ENCODE measurements at places on chromosomes 6 and 20.

DNA sequence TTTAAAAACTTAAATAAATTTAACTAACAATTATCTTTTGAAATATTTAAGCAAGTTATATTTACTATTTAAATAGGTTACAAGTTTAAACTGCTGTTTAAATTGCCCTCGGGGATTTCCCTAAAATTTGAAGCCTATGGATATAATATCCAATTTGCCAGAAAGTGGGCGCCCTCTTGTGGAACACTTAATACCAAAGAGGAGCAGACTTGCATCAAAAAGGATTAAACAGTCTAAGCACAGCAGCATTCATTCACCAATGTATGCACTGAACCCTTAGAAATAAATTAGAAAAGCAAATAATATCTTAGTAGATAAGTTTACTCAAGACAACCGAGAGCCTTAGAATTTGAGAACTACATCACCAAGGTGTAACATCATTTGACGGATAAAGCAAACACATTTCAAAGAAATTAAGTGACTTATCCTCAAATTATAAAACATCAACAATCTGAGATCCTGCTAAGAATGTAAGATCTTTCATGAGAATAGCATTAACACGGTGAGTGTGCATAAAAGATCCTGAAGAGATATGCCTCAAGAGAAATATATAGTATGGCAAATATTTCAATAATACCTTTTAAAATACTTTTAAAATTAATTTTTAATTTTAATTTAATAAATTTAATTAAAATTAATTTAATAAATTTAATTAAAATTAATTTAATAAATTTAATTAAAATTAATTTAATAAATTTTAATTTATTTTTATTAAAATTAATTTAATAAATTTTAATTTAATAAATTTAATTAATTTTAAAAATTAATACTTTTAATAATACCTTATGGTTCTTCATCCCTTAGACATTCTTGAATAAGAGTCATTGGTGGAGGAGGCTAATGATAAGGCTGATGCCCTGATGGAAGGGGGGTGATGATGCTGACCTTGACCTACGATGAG, 11.5 kb upstream of the MEP1A start:
- DNase-seq, result peak; percentile 83

GRCh38 chr6:155660251-155660977, 204.8 kb upstream of the NOX3 start:
- DNase-seq, result no peak

GRCh38 chr6:42418724-42419123, 33.0 kb downstream of the TRERF1 start:
- DNase-seq, result no peak

GRCh38 chr6:22582417-22583205, 13.2 kb downstream of the HDGFL1 start:
- no peak for DNase-seq

GRCh38 chr6:156438350-156438923, 338.7 kb upstream of the ARID1B start:
- DNase-seq, result no peak

- DNase-seq, result peak; percentile 95
These were observed at the start of gene PTK7 for GRCh38 chr6:43075670-43076463. Gene PTK7, plus strand, starts transcription at chr6:43076314. Its CDS starts 175 bp downstream, at chr6:43076489.

- no peak for DNase-seq
These were observed 72.4 kb downstream of the ATG5 start for GRCh38 chr6:106253172-106253571.

DNA sequence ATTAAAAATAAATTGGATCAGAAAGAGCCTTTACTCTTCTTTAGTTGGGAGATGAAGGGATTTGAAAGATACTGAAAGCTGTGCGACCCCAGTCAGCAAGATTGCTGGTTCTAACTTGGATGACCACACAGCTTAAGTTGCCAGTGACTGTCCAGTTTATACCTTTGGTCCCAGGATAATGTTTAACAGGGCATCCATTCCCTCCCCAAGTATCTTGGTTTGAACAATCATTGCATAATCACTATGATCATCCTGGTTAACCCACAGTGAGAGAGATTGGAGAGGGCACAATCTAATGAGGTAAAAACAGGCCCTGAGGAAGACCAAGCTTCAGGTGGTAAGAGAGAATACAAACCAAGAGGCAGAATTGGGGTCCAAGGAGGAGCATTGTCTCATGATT, 798.3 kb downstream of the MAFB start:
- DNase-seq, result no peak

GRCh38 chr6:162157167-162157870, 570.2 kb downstream of the PRKN start:
- no peak for DNase-seq

DNA sequence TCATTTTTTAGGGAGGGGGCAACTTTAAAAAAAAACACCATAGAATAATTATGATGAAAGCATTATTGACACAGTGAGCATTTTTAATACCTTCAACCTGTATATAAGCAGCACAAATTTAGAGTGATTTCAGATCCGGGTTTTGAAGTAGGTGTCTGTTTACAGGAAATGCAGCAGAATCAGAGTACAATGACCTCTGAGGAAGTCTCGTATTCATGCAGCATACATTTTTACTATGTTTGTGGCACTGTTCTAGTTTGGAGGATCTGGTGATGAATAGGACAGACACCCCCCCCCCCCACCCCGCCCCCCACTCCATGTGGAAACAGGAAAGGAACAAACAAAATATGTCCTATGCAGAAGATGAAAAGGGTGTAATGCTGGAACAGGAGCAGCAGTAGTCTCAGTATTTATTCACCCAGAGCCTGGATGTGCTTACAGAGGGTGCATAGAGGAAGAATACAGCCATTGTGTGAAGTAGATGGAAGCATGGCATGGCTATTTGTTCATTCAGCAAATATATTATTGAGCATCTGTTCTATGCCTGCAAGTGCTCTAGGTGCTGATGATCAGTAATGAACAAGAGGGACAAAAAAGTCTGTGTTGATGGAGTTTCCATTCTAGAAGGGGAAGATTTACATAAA, 19.7 kb downstream of the VAPB start:
- DNase-seq, result no peak

DNA sequence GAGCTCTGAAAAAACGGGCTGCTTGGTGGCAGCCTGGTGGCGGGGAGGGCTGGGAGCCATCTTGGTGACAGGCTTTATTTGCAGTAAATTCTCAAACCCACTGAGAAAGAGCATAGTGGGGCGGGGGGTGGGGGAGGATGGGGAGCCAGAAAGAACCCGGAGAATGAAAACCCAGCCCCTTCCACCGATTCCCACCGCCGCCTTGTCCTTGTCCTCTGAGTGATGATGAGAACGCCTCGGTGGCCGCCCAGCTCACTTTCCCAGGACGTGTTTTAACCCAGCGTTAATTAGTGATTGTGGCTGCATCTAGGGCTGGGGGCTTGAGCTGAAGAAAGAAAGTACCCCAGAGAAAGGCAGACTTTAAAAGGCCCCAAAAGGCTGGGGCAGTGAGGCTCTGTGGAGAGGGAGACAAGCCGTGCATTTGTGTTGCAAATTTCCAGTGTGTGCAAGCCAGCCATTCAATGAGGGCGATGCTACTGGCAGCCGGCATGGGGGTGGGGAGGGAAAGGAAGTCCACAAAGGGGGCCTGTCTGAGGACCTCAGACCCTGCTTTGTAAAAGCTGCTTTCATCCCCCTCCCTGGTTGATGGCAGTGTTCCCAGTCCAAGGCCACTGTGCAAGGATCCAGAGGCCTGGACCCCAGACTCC, 6.2 kb upstream of the GHRH start:
- no peak for DNase-seq

- no peak for DNase-seq
These were observed 83.0 kb downstream of the WDR27 start for GRCh38 chr6:169618526-169619490.

DNA sequence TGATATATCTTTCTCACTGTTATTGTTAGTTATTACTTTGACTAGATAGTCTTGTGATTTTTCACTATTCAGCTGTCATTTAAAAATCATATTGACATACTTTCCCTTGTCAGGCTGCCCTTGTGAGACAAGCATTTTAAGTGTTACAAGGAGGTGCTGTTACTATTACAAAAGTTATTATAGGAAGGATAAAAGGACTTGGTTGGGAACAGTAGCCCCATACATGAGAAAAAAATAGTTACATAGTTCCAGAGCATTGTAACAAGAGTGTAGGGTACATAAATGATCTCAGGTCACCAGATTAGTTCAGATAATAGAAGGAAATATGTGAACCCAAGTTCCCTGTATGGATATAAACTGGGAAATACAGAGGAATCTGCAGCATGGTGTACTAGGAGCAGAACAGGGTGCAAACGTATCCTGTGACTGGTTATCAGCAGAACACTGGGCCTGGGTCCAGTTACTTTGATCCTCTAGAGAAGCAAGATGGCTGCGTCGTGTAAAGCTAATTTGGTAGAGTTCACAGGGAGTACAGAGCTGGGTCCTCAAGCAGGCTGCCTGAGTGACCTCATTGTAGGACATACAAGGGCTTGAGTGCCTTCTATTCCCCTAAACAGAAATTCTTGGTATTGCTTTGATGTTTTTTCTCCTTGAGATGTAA, 38.5 kb upstream of the HDDC2 start:
- no peak for DNase-seq

DNA sequence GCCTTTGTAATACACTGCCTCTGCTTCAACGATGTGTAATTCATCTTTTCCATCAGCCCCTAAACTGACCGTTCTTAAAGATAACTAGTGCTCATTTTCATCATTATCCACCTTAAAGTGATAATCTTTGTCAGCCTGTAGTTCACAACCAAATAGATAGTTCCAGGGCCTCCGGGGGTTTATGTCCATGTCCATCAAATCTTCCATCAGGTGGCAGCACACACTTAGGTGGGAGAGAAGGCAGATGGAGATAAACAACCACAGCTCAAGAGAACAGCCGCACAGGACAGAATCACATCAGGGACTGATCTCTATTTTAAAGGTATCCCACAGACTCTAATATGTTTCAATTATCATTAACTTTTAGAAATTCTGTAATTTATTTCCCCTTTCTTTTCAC, 90.9 kb downstream of the LMBRD1 start:
- DNase-seq, result peak; percentile 25

GRCh38 chr6:60754879-60755278, 1531.1 kb downstream of the KHDRBS2 start:
- no peak for DNase-seq

GRCh38 chr6:135243871-135244796, 63.0 kb downstream of the MYB start:
- DNase-seq, result no peak

DNA sequence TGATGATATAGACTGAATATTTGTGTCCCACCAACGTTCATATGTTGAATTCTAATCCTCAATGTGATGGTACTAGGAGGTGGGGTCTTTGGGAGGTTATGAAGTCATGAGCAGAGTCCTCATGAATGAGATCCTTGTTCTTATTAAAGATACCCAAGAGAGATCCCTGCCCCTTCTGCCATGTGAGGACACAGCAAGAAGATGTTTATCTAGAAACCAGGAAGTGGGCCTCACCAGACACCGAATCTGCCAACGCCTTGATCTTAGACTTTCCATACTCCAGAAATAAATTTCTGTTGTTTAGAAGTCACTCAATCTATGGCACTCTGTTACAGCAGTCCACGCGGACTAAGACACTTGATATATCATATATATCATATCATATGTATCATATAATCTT, 67.7 kb upstream of the GCM1 start:
- no peak for DNase-seq

GRCh38 chr20:21556398-21556797, 42.5 kb upstream of the NKX2-2 start:
- DNase-seq, result no peak

- DNase-seq, result no peak
These were observed 11.1 kb upstream of the LSM14B start for GRCh38 chr20:62111148-62111547.

DNA sequence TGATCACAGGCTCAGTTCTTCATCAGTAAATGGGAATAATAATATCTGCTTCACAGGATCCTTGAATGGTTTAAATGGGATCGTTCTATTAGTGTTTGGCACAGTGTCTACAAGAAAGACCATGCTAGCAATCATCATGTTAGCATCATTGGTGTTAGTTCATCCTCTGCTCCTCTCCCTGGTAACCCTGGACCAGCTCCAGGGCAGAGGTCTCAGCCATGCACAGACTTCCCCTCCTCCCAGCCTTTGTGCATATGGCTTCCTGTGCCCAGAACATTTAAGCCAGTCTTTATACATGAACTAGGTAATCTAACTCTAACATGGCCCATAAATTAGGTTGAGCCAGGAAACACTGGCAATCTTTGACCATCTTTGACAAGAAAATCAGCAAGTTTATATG, 180.2 kb downstream of the EPM2A start:
- no peak for DNase-seq

DNA sequence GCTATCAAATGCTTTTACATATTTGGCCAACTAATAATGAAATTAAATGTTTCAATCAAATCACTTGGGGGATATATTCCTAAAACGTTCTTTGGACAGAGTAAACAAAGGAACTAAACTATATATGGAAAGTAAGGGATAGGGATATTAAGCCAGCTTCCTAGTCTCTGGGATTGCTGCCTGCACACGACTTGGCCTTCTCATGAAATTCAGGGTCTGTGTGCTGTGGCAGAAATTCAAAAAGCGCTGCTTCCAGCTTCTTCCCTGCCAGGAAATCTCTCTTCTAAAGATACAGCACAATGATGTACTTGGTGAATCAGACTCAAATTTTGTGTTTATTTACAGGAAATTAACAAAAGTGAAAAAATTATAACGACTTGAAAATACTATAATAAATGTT, 206.3 kb upstream of the RAB32 start:
- DNase-seq, result no peak

DNA sequence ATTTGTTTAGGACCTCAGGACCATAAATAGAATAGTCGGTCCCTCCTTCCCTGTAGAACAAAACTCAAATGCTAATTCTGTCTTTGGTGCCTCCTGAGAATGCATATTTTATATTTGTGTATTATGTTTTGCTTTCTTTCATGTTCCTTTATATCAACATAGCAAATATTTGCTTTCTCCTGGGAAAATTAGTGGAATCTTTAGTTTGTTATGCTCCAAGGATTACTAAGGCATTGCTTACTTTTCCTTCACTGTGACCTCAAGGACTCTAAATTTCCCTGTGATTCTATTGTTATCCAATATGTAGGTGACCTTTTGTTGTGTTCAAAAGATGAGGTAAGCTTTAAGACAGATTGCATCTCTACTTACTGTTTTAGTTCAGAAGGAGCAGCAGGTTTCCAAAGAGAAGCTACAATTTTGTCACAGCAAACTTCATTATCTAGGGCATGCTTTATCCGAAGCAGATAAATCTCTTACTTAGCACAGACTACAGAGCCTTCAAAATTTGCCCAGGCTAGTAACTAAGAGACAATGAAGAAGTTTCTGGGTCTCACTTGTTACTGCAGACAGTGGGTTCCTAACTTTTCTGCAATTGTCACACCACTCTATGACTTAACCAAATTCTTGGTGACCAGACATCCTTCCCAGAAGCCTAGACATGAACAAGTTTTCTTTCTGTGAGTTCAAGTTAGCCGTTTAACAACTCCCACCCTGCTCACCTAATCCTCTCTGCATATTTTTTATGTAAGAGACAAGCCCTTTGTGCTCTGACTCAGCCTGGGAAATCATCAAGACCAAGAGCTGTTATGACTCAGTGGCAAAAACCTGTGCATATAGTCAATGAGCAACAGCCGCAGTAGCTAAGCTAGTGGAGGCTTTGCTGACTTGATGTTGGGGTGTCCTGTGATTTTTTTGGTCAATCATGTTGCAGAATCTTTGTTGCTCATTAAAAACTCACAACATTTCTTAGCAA, 378.8 kb downstream of the QKI start:
- DNase-seq, result no peak

GRCh38 chr6:116088946-116089345, 11.7 kb upstream of the NT5DC1 start:
- DNase-seq, result no peak
